Smooth muscle cell of trachea (primary cell): ENCODE measurements at places on chromosomes 1 and 21. TPM values are rescaled to one million over a fixed set of nuclear protein-coding genes. Genes with fewer than 3 reads are reported as not detected.

The CGN gene
- not detected in 2 replicates for total RNA-seq

The PIGP gene
- 3.9 and 7.3 TPM in 2 replicates for total RNA-seq

The TRMT13 gene
- total RNA-seq: 13.9 and 21.4 TPM in 2 replicates

The REG4 gene
- not detected in 2 replicates for total RNA-seq

The CFHR1 gene
- total RNA-seq: 0.50 TPM in 1 of 2 replicates, not detected in the other
